Eye (tissue), 1 donor: ENCODE measurements at places on chromosomes 7 and 10.

- DNase-seq: no peak
Measured at GRCh38 chr10:26524161-26524896, 86.2 kb downstream of the APBB1IP start.

DNA sequence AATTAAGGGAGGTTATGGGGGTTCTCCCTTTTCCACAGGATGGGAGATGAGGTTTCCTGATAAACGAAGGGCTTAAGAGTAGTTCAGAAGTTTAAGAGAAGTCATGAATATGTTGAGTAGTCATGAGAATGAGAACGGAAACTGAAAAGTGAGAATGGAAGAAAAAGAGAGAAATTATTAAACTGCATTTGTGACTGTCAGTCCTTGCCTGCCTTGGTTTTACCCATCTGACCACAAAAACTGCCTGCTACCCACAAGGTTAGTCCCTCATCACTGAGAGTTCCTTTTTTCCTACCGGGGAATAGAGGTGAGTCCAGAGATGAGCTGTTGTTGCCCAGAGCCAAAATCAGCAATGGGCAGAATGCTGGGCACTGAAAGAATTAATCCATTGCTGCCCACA, 174.1 kb upstream of the BET1 start:
- DNase-seq: no peak

DNA sequence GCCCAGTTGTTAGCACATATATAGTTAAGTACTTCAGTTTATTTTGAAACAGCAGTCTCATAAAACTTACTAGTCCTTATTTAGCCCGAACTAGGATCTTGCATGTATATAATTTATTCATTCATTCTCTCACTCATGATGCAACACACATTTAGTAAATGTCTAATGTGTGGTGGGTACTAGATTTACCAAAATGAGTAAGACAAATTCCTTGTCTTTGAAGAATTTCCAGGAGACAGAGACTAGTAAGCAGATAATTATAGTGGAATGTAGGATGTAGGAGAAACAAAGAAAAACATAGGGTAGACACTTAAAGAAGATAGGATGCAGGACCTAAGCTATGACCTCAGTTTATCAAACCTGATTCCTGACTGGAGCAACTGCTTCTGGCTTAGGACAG, 120.2 kb upstream of the AMPH start:
- DNase-seq: no peak

DNA sequence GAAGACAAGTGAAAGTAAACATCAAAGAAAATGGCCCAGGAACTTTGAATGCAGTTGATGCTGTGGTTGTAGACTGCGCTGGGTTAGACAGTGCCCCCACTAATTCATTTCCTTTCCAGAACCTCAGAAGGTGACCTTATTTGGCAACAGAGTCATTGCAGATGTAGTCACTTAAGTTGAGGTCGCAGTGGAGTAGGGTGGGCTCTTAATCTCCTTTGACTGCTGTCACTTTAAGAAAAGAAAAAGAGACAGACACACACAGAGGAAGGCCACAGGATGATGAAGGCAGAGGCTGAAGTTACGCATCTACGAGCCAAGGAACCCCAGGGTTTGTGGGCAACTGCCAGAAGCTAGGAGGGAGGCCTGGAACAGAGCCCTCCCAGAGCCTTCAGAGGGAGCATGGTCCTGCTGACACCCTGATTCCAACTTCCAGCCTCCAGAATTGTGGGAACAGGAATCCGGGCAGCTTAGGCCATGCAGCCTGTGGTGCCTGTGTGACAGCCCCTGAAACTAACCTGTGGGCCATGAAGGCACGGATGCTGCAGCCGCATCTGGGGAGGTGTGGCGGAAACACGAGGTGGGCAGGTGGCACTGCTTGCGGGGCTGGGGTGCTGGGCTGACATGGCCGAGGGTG, 107.6 kb downstream of the PRKAG2 start:
- DNase-seq: no peak

DNA sequence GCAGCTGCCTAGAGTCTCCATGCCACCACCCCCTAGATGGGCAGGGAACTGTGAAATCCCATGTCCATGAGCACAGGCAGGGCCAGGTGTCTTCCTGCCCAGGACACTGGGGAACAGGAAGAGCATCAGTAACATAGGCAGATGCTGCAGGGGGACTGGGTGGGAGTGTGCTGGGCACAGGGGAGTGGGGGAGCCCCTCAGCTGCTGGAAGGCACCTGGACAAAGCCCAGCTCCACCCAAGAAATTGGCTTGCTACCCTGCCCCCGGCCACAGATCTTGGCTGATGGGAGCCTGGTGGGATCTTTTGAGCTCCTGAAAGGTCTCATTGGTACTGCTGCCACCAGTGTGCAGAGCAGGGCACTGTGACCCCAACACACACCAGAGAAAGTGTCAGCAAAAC, 66.7 kb downstream of the TCERG1L start:
- no peak for DNase-seq

GRCh38 chr7:31724696-31725095, 37.7 kb downstream of the PPP1R17 start:
- no peak for DNase-seq

- DNase-seq: no peak
Measured at GRCh38 chr7:30176463-30177109, 41.8 kb downstream of the MTURN start.

DNA sequence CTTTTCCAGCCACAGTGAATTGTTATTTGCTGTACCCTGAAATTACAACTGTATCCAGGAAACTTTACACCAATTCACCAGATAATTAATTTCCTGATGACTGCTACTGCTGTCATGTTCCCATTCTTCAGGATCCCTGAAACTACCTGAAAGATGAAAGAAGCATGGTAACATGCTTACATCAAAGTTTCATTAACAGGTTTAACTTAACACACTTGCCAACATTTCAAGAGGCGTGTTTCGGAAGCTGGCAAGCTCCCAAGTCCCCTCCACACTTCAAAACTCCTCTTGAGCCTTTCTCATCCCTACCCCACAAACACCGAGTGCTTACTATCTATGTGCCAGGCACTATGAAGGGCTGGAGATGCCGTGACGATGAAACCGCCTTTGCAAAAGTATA, 88.6 kb downstream of the MPP7 start:
- no peak for DNase-seq

DNA sequence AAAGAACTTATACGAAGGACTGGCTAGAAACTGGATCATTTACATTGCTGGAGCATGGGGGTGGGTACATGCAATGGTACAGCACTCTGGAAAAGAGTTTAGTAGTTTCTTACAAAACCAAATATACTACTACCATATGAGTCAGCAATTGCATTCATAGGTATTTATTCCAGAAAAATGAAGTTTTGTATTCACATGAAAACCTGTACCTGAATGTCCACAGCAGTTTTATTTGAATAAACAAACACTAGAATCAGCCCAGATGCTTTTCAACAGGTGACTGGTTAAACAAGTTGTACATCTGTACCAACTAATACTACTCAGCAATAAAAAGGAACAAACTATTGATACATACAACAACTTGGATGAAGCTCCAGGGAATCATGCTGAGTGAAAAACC, 3.4 kb downstream of the SCIN start:
- DNase-seq: no peak

- DNase-seq: no peak
Measured at GRCh38 chr10:17671307-17671706, 27.4 kb downstream of the STAM start.

DNA sequence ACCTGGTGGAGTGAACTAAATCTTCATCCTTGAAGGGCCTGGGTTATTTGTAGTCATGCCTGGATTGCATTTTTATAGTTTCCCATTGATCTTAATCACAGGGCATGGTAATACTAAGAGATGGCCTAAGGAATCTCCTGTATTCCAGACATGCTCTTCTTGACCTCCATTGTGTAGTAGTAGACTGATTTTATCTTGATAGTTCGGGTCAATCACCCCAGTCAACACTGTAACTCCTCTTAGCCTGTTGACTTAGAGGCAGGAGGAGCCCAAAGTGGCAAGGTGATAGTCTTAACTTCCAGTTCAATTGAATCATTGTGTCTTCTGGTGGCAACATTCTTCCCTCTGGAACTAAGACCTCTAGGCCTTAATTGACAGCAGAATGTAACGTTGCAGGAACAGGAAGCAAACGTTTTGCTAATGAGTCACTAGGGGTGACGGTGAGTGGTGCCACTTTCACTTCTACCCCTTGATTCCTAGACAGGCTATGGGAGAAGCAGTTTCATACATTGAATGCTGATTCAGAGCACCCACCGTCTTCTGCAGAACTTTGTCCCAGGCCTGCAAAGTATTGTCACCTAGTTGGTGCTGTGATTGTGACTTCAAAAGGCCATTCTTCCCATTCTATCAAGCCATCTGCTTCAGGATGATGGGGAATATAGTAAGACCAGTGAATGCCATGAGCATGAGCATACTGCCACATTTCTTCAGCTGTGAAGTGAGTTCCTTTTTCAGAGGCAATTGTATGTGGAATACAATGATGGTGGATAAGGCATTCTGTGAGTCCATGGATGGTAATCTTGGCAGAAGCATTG, 24.0 kb upstream of the PAPSS2 start:
- DNase-seq: no peak

- no peak for DNase-seq
Measured at GRCh38 chr10:29830531-29831512, 196.1 kb upstream of the SVIL start.

DNA sequence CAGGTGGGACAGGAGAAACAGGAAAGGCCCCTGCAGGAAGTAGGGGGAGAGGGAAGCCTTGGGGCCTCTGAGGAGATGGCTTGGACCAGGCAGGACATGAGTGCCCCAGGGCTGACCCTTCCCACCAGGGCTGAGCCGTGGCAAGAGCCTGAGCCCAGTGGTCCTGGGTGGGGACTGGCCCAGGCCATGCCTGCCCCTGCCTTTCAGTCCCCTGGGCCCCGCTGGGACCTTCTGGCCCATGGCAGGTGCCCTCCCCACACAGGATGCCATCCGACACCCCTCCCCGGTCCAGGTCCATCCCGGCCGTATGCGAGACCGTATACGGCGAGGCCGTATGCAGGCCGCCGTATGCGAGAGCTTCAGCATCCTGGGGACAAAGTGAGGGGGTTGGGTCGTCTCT, 2.0 kb downstream of the GRIFIN start:
- DNase-seq: no peak

DNA sequence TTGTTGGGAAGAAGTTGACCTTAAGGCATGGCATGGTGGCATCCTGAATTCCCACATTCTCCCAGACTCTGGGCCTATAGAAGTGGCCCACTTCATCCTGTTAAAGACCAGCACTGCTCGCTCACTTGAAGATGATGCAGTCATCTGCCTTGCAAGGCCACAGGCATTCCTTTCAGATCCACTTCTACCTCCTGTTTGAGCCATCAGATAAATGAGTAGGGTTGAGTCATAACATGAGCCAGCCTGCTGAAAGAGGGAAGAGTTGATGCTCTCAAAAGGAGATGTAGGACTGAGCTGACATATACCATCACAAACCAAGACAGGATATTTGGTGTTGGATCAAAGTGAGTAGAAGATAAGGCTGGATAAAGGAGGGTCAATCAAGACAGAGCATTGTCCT, 1.5 kb upstream of the EBLN1 start:
- DNase-seq: no peak
